ENCODE measurements at places on chromosomes 12 and 14.
A peak's percentile ranks its signal among the peaks of the same experiment; 100 is the strongest.

- DNase-seq, result no peak
- no peak overlapping the region for H3K4me3 ChIP-seq
- no peaks in the 10 kb centered on the region for H3K36me3 ChIP-seq
- peaks cover 4% of the 10 kb centered on the region for H3K4me1 ChIP-seq
Measured at GRCh38 chr12:19533567-19533966, 94.3 kb downstream of the AEBP2 start.

- no peak overlapping the region for H3K27ac ChIP-seq
- no peaks in the 10 kb centered on the region for H3K4me1 ChIP-seq
- no peaks in the 10 kb centered on the region for H3K36me3 ChIP-seq
- H3K27me3 ChIP-seq, result no peaks in the 10 kb centered on the region
- no peak overlapping the region for H3K4me3 ChIP-seq
Measured at GRCh38 chr12:7905071-7905470, 30.9 kb downstream of the SLC2A3 start.

GRCh38 chr14:67357969-67358354 is 1.6 kb downstream of the ATP6V1D start:
- H3K4me3 ChIP-seq, result no peak overlapping the region
- H3K27ac ChIP-seq, result no peak overlapping the region
- no peaks in the 10 kb centered on the region for H3K36me3 ChIP-seq
- H3K27me3 ChIP-seq, result no peaks in the 10 kb centered on the region
- H3K4me1 ChIP-seq, result peaks cover 41% of the 10 kb centered on the region

- DNase-seq, result no peak
- H3K4me3 ChIP-seq, result no peak overlapping the region
- H3K4me1 ChIP-seq, result no peaks in the 10 kb centered on the region
- no peaks in the 10 kb centered on the region for H3K36me3 ChIP-seq
Measured at GRCh38 chr14:81765651-81766275, 232.1 kb upstream of the SEL1L start.

DNA sequence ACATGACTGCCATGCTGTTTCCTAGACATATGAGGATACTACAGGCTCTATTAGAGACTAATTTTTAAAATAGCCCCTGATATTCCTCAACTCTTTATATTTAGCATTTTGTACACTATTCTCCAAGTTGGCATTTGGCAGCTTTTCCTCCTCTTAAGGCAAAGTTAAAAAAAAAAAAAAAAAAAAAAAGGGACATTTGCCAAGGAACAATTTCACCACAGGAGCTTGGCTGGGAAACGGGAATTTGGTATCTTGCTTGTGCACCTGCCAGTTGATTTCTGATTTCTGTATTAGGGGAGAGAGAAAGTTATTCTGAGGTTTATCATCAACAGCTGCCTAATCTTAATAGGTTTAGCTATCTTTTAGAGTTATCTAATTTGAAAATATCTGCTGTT is 87.2 kb downstream of the CAND1 start:
- H3K36me3 ChIP-seq, result no peaks in the 10 kb centered on the region
- H3K4me3 ChIP-seq, result no peak overlapping the region
- peaks cover 42% of the 10 kb centered on the region for H3K4me1 ChIP-seq
- H3K27me3 ChIP-seq, result no peaks in the 10 kb centered on the region
- H3K27ac ChIP-seq, result peak overlapping the region; percentile 69

- H3K36me3 ChIP-seq, result peaks cover 16% of the 10 kb centered on the region
- no peak for DNase-seq
Measured at GRCh38 chr12:54412348-54412747, 6.7 kb downstream of the ITGA5 start.

DNA sequence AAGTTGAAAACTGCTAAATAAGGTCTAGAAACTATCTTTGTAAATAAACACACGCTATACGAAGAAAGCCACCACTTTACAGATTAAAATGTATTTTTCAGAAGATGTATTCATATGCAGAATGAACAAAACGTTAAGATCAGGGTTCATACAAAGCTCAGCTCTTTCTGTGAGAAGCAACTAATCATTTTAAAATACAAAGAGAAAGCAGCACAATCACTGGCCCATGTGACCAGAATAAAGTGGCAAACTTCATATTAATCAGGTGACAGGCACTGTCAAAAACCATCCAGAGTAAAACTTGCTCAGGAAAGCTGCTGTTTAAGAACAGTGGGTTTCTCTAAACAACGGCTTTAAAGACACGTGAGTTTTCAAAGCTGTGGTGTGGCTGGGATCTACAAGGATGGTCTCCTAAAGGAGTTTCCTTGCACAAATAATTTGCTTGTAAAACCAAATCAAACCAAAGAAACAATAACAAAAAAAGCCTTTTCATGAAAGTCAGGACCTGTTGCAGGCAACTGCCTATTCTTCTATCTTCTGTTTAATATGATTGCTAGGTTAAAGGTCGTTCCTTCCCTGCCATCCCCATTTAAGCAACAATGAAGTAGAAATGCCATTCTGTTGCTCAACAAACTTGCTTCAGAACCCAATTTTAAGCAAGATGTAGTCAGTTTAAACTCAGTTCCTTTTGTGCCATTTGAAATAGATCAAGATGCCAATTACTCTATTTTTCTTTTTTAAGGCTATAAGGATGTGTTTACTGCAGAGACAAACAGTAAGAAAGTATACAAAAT is 22.3 kb downstream of the SEL1L start:
- H3K27me3 ChIP-seq, result no peaks in the 10 kb centered on the region
- peaks cover 41% of the 10 kb centered on the region for H3K4me1 ChIP-seq
- DNase-seq, result no peak
- H3K4me3 ChIP-seq, result no peak overlapping the region
- no peak overlapping the region for H3K27ac ChIP-seq

DNA sequence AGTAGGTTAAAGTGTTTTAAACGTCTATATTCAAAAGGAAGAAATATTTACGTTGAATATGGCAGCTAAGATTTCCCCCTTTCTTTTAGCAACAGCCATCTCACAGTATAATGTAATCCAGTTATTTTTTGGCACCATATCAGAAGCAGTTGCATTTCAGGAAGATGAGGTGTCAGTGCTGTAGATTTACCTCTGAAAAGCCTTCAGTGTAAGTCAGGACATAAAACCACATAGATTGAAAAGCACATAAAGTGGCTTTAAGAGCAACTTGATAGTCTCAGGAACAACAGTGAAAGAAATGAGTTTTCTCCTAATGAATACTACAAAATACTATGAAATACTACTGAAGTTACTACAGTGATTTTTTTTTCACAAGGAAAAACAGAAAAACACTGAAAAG is 6.9 kb downstream of the MLH3 start:
- H3K36me3 ChIP-seq, result peaks cover 14% of the 10 kb centered on the region
- no peak overlapping the region for H3K4me3 ChIP-seq
- no peak for DNase-seq
- no peaks in the 10 kb centered on the region for H3K27me3 ChIP-seq
- peaks cover 39% of the 10 kb centered on the region for H3K4me1 ChIP-seq
- H3K27ac ChIP-seq, result no peak overlapping the region

DNA sequence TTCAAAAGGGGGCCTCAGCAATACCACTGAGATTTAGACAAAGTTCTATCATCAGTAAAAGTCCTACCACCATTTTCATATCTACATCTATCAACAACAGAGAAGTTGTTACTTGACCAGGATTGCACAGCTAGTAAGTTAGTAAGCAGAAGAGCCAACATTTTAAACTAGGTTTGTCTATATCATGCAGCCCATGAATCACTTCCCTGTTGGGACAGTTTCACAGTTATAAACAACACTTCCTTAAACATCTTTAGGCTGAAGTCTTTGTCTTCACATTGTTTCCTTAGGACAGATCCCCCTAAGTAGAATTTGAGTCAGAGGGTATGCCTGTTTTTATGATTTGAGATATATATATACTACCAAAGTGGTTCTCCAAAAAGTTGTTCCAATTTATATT is 68.5 kb downstream of the DAO start:
- no peak for DNase-seq
- no peaks in the 10 kb centered on the region for H3K27me3 ChIP-seq
- no peak overlapping the region for H3K27ac ChIP-seq
- H3K36me3 ChIP-seq, result no peaks in the 10 kb centered on the region

- no peak overlapping the region for H3K4me3 ChIP-seq
- peaks cover 6% of the 10 kb centered on the region for H3K4me1 ChIP-seq
- no peak for DNase-seq
- no peaks in the 10 kb centered on the region for H3K27me3 ChIP-seq
- H3K27ac ChIP-seq, result no peak overlapping the region
Measured at GRCh38 chr14:60332869-60333268, 83.8 kb downstream of the PPM1A start.

- no peak overlapping the region for H3K4me3 ChIP-seq
- H3K27ac ChIP-seq, result no peak overlapping the region
- no peak for DNase-seq
- H3K4me1 ChIP-seq, result peaks cover 43% of the 10 kb centered on the region
- H3K36me3 ChIP-seq, result no peaks in the 10 kb centered on the region
Measured at GRCh38 chr12:112347581-112347982, 34.6 kb downstream of the HECTD4 start.

- peak overlapping the region; percentile 86 for H3K27ac ChIP-seq
- no peak overlapping the region for H3K4me3 ChIP-seq
Measured at GRCh38 chr12:3242199-3242863, 165.2 kb downstream of the TSPAN9 start.

- no peak for DNase-seq
- H3K27ac ChIP-seq, result no peak overlapping the region
- H3K36me3 ChIP-seq, result no peaks in the 10 kb centered on the region
- no peak overlapping the region for H3K4me3 ChIP-seq
- H3K4me1 ChIP-seq, result peaks cover 12% of the 10 kb centered on the region
- no peaks in the 10 kb centered on the region for H3K27me3 ChIP-seq
Measured at GRCh38 chr14:63200767-63201166, 3.5 kb upstream of the RHOJ start.

DNA sequence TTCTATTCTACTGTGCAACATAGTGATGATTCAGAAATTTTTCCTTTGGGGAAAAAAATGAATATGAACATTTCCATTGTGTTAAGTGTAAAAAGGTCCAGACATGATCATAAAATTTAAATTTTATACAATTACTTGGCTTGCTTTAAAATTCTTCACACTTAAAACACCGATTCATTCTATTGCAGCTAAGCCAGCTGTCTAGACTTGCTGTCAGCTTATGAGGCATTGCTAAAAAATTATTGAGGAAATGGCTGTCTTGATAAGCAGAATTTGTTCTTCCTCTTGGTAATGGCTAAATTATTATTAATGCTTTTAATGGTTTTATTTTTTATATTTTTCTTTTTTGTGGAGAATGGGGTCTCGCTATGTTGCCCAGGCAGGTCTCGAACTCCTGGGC is 1.8 kb downstream of the LYSET start:
- DNase-seq, result no peak
- H3K4me1 ChIP-seq, result peaks cover 28% of the 10 kb centered on the region
- H3K27ac ChIP-seq, result peak overlapping the region; percentile 100
- no peaks in the 10 kb centered on the region for H3K27me3 ChIP-seq
- no peaks in the 10 kb centered on the region for H3K36me3 ChIP-seq

GRCh38 chr14:99363051-99363450 is 91.1 kb upstream of the BCL11B start:
- no peaks in the 10 kb centered on the region for H3K36me3 ChIP-seq
- no peaks in the 10 kb centered on the region for H3K27me3 ChIP-seq
- H3K27ac ChIP-seq, result no peak overlapping the region
- no peak for DNase-seq
- no peak overlapping the region for H3K4me3 ChIP-seq
- H3K4me1 ChIP-seq, result no peaks in the 10 kb centered on the region

- no peak overlapping the region for H3K4me3 ChIP-seq
- H3K27me3 ChIP-seq, result no peaks in the 10 kb centered on the region
- H3K4me1 ChIP-seq, result no peaks in the 10 kb centered on the region
- no peaks in the 10 kb centered on the region for H3K36me3 ChIP-seq
- no peak for DNase-seq
Measured at GRCh38 chr12:76608070-76608469, 48.5 kb upstream of the OSBPL8 start.

GRCh38 chr12:106003297-106003696 is 135.5 kb downstream of the NUAK1 start:
- no peak overlapping the region for H3K4me3 ChIP-seq
- no peak for DNase-seq
- H3K4me1 ChIP-seq, result no peaks in the 10 kb centered on the region
- H3K27me3 ChIP-seq, result no peaks in the 10 kb centered on the region
- no peak overlapping the region for H3K27ac ChIP-seq
